ENCODE measurements at places on chromosomes 13 and 19.
A peak's percentile ranks its signal among the peaks of the same experiment; 100 is the strongest.

DNA sequence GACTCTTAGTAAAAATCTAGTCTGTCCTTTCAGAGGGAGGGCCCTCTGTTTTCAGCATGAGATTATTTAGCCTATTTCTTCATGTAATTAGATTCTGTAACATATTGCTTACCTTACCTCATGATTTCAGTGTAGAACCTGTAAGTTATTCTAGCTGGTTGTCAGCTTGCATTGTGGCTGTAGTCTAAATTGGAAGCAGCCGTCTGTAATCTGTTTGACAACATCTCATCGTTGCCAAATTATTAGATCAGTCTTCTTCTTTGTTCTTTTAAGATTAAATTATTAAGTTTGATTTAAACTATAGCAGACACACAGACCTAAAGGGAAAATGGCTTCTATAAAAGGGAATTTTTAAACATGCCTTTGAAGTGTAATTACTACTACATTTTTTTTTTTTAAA, 34.8 kb downstream of the SLAIN1 start:
- no peak for DNase-seq

DNA sequence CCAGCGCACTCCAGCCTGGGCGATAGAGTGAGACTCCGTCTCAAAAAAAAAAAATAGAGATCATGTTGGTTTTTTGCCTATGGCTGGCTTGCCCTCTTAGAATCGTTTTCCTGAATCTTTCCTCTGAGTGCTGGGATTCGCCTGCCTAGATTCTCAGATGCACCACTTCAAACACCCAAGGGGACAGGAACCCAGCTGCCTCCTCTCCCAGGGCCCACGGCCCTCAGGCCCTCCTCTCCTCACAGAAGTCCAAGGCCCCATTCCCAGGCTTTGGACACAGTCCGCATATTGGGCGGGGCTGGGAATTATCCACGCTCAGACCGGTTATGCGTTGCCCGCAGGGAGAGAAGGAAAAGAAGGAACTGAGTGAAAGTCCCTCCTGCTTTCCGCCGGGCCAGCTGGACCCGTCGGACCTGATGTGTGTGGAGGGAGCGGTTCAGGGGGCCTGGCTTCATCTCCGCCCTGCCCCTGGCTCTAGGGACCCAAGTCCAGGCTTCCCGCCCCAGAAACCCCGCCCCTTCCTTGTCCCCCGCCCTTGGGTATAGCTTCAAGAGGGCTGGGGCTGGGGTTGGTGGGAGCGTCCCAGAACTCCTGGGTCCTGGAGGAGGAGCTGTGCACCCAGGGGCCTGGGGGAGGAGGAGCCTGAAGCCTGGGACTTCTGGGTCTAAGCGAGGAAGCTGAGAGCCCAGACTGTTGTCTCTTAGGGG, 5.8 kb downstream of the PPFIA3 start:
- DNase-seq = no peak

DNA sequence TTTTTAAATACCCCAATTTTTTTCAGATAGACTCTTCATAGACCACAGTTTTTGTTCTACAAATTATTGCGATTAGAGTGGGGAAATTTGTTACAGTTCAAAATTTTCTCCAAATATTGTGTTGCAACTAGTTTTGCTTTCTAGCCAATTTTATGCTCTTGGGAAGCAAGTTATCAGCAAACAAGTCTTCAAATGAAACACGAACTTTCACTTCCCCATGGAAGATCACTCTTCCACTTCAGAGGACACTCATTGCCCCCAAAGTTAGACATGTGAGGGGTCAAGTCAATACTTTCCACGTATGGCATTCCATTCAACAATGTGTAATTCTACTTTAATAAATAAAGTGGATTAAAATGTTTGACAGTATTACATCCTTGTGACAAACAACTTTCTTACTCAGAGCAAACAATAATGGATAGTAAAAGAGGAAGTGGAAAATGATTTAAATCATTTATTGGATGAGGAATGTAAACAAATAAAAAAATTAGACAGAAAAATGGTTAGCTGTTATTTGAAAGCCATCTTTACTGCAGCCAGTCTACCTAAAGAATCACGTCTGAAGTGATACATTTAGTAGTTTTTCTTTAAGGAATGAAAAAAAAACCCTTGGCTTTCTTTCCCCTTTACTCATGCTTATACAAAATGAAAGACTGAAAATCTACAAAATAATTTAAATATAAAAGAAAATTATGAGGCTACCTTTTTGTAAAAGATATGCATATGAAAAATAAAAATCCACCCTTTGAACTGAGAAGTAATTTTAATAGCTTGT, 41.2 kb upstream of the TNFSF11 start:
- no peak for DNase-seq

GRCh38 chr13:112205990-112206389, 139.0 kb downstream of the SOX1 start:
- DNase-seq = no peak

DNA sequence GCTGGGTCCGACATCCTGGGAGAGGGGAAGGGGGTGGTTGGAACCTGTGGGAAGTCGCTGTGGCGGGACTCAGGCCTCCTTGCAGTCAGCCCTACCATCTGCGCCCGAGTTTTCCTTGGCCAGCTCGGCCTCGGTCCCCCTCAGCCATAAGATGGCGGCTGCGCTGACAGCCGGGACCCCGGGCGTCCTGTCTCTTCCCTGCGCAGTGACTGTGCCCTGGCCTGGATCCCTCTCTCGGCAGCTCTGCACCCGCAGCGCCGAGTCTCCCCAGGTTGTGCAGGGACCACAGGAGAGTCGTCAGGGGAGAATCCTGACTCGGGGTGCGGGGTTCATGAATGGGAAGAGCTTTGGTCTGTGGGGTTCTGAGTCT, 345 bp downstream of the ZNF257 start:
- no peak for DNase-seq

DNA sequence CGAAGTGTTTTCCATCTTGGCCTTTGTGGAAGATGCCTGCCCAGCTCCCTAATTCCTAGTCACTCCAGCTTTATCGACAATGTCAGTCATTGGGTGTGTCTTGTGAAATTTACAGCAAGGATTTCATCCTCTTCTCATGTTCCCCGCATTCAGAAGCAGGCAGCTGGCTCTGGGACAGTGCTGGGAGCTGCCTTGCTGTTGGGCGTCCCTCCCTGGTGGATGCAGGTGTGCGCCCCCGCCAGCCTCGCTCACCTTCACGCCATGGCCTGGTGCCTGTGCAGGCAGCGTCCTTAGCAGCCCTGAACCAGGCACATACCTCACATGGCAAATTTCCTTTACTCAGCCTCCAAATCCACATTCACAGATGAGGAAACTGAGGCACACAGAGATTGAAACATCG, 39.7 kb upstream of the TFDP1 start:
- DNase-seq = no peak

GRCh38 chr19:46495786-46496099, at the start of gene PNMA8B:
TSS of gene PNMA8B (minus strand) at chr19:46495867. CDS start at chr19:46495465, 402 bp downstream.
- peak; percentile 35 for DNase-seq

DNA sequence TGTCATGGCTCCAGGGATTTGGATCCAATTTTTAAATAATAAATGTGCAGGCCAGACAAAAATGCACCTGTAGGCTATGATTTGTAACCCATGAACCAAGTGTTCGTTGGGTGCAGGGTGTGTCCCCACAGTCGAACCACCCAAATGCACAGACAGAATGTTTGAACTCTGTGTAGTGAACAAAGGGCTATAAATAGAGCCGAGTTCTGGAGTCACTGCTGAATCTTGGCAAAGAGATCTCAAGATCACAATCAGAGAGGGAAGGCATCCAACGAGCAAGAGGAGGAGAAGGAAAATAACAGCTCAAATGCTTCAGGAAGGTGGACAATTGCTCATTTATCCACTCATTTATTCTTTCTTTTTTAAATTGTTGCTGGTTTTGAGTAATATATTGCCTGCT, 547.9 kb downstream of the FGF9 start:
- no peak for DNase-seq

DNA sequence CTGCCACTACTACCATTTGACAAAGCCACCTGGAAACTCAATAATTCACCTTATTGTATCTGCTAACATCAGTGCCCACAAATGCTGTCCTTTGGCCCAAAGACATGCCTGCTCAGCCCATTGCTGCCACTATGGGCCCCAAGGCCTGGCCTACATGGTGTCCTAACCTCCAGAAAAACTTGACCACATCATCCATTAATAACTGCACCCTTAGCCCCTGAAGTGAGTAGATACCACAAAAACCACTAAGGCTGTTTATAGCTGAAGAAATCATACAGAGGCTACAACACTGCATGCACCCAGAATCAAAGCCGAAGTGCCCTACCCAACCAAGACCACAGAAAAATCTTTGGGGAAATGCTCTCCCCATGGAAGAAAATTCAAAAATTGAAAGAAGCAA, 932.8 kb upstream of the SLITRK6 start:
- DNase-seq = no peak

DNA sequence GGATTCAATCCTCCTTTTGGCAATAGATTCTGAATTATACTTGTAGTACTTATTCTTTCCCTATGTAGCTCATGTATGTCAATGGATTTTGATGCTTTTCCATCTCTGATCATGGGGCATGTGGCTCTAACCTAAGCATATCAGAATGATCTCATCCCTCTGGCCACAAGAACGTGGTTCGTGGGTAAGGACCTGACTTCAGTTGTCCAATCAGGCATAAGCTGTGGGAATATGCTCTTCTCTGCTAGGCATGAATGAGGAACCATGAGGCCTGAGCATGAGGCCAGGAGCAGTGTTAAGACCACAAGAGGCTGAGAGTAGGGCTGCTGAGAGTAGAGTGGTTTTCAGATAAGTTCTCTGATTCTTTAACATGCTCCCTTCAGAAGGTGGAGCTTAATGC, 292.4 kb upstream of the TSHZ3 start:
- no peak for DNase-seq

DNA sequence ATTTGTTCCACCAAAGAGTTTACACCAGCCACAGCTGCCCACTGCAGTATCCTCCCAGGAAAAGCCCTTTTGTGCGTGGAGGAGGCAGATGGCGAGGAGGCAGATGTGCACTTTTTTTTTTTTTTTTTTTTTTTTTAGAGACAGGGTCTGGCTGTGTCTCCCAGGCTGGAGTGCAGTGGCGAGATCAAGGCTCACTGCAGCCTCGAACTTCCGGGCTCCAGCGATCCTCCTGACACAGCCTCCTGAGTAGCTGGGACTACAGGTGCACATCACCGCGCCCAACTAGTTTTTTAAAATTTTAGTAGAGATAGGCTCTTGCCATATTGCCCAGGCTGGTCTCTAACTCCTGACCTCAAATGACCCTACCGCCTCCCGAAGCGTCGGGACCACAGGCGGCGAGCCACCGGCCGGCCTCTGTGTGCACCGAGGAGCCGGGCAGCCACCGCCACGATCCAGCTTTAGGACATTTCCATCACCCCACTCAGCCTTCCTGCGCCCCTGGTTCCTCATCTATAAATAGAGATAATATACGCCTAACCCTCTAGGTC, 563 bp upstream of the PDCD5 start:
- DNase-seq = no peak

GRCh38 chr13:44013758-44014291, 134.1 kb downstream of the LACC1 start:
- DNase-seq = no peak
